Pons (tissue), 1 donor: ENCODE measurements at places on chromosomes 6 and 20.

GRCh38 chr6:53119772-53120409, 28.8 kb downstream of the GCM1 start:
- no peak for DNase-seq

DNA sequence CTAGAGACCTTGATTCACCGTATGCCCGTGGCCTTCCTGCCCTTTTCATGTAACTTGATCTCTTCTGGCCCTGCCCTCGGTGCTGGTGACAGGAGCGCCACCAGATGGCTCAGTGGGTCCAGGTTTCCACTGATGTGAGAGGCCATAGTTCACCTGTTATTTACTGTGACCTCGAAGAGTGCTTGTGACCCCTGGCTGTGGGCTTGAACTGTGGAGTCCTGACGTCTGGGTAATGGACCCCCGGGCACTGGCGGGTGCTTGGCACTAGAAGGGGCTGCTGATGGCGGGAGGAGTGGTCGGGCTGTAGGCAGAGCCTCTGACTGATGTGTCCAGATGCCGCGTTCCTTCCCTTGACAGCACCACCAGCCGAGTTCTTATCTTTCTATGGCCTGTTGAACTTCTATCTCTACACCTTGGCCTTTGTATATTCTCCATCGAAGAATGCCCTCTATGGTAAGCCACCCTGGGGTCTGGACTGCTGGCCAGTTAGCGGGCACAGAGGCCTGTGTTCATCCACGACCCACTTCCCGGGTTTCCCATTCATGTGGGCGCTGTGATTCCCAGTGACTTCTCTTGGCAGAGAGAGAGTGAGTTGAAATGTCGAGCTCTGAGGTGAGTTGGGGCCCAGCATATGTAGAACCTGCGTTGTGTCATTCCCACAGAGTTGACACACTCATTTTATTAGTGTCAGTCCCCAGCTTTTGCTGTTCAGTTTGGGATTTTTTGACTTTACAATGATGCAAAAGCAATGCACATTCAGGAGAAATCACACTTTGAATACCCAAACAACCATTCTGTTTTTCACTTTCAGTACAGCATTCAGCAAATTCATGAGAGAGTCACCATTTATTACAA, 14.9 kb downstream of the DYNLT1 start:
- DNase-seq: no peak

GRCh38 chr6:45877970-45878590, 137.6 kb downstream of the CLIC5 start:
- DNase-seq: no peak

GRCh38 chr20:16761305-16761829, 13.2 kb downstream of the OTOR start:
- DNase-seq: peak; percentile 87

GRCh38 chr6:104413767-104414166, 446.0 kb downstream of the HACE1 start:
- no peak for DNase-seq

DNA sequence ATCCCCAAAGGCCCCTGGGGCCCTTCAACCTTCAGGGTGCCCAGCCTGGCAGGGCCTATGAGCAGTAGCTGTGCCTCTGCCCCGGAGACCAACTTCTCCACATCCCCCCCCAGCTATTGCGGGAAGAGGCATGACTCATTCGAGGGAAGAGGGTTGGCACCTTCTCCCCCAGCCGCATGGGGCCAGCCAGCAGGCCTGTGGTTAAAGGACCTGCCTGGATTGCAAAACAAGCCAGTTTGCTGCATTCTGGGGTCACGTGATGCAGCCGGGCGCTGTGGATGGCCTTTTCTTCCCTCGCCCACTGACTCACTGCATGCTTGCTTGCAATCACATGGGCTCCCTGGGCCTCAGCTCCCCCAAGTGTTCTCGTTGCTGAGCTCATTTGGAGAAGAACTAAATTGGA, 182.5 kb downstream of the MAFB start:
- DNase-seq: peak; percentile 87

DNA sequence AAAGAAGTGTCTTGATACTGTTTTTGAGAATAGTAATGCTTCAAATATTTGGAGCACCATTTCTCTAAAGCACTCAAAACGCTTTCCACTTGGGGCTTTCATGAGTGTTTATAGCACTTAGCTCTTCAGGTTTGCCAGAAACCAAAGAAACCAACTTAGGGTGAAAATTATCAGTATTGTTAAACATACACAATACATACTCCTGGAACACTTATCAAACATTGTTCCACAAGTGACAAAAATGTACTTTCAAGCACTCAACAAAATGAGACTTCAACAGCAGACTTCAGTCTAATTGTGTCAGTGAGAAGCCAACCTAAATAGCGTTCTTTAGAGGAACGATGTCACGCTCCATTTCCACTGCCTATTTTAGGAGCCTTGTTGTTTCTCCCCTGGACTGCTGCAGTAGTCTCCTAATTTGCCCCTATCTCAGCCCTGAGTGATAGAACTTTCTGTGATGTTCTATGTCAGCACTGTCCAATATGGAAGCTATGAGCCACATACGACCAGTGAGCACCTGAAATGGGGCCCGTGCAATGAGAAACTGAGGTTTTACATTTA, 461.3 kb downstream of the KIF16B start:
- DNase-seq: no peak

- no peak for DNase-seq
Measured at GRCh38 chr6:122712093-122712447, 67.4 kb upstream of the FABP7 start.
